ENCODE measurements at places on chromosomes 12 and 14. TPM values are rescaled to one million over a fixed set of nuclear protein-coding genes. Genes with fewer than 3 reads are reported as not detected.

DNA sequence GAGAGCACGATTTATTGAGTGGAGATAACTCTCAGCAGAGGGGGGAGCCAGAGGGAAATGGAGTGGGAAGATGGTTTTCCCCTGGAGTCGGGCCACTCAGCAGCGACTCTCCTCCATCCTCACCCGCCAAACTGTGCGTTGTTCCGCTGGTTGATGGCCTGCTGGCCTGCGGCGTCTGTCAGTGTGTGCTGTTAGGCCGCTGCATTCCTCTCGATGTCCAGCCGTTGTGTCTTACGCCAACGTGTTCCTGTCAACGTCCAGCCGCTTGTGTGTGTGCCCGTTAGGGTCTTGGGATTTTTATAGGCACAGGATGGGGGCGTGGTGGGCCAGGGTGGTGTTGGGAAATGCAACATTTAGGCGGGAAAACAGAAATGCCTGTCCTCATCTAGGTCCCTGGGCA, 69.2 kb downstream of the PTPRQ start:
- DNase-seq = no peak
- no peak overlapping the region for H3K4me3 ChIP-seq
- H3K27ac ChIP-seq = no peak overlapping the region
- peaks cover 13% of the 10 kb centered on the region for H3K4me1 ChIP-seq
- peaks cover 30% of the 10 kb centered on the region for H3K36me3 ChIP-seq

DNA sequence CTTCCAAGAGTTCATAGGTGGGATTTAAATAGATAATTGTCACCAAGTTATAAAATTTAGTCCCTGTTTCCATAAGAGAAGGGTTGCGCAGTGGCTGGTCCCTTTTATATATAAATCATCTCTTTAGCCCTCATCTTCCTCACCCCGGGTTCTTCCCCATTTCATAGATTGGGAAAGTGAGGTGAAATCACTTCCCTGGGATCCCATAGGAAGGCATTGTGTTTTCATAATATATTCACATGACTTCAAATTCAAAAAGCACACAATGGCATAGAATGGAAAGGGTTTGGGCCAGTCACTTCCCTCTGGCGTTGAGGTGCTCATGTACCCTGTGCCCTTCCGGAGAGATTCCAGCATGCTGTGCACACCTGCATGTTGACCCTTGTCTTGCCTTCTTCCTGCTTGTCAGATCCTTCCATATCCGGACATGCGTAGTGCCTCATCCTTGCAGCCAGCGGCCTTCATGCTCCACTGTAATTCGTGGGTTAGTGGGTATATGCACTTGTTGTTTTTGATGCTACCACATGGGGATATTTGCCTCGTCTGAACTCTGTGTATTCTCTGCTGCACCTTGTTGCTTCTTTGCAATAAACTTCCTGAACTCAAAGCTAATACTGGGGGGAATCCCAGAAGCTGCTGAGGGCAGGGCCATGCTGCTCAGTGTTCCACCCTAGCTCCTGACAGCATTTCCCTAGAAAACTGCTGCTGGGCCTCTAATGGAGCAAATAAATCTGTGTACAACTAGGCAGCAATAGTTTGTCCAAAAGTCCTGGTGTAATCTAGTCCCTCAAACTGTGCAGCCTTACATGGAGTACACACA, 59.6 kb downstream of the ANAPC7 start:
- H3K27ac ChIP-seq = no peak overlapping the region
- no peaks in the 10 kb centered on the region for H3K27me3 ChIP-seq
- peaks cover 68% of the 10 kb centered on the region for H3K36me3 ChIP-seq
- no peak overlapping the region for H3K4me3 ChIP-seq
- H3K4me1 ChIP-seq = peaks cover 3% of the 10 kb centered on the region

DNA sequence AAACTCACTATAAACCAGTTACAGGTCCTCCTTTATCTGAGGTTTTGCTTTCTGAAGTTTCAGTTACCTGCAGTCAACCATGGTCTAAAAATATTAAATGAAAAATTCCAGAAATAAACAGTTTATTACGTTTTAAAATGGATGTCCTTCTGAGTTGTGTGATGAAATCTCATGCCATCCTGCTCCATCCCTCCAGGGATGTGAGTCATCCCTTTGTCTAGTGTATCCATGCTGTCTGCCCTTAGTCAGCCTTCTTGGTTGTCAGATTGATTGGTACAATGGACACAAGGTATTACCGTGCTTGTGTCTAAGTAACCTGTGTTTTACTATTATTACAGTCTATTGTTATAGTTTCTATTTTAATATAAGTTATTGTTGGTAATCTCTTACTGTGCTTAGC, 328.3 kb downstream of the APAF1 start:
- no peak overlapping the region for H3K4me3 ChIP-seq
- no peak overlapping the region for H3K27ac ChIP-seq
- H3K4me1 ChIP-seq = no peaks in the 10 kb centered on the region
- H3K36me3 ChIP-seq = no peaks in the 10 kb centered on the region
- peaks cover 7% of the 10 kb centered on the region for H3K27me3 ChIP-seq
- DNase-seq = no peak

DNA sequence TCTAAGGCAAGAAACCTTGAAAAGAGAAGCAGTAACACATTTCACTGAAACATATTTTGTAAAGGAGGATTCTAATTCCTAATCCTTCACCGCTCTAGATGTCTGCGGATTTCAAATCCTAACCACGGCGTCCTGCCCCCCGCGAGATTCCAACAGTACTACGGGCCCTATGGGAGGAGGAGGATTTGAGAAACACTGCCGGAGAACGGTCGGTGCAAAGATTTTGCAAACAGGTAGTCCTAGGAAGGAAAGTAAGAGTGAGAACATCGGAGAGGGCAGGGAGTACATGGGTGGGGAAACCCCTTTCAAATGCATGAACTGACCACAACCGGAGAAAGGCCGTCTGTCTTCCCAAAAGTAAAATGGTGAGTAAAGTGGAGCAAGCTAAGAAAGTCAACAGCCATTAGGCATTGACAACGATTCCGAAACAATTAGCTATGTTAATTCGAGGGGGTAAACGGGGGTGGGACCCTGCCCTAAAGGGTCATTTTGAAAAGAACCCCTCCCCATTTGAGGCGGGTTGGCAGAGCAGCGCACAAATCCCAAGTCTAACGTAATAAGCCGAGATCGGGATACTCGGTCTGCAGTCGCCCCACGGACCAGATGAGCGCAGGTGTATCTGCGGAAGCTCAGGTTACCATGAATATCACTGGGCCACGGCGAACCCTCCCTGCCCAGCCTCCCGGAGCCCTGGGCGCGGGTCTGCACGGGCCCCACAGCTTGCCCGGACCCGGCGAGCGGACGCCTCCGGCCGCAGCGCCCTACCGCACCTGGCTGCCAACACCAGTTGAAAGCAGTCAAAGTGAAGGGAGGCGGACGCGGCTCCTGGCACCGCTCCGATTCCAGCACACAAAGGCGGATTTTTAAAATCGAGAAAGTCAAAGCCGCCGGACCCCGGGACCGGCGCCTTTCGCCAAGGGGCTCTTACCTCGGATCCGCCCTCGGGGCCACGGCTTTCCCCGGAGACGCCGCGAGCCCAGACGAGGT, 662 bp downstream of the EPS8 start:
- H3K27ac ChIP-seq = peak overlapping the region; percentile 77
- peak overlapping the region; percentile 84 for H3K4me3 ChIP-seq
- peak; percentile 40 for DNase-seq
- H3K4me1 ChIP-seq = peaks cover 21% of the 10 kb centered on the region
- H3K27me3 ChIP-seq = peaks cover 8% of the 10 kb centered on the region
- peaks cover 4% of the 10 kb centered on the region for H3K36me3 ChIP-seq

DNA sequence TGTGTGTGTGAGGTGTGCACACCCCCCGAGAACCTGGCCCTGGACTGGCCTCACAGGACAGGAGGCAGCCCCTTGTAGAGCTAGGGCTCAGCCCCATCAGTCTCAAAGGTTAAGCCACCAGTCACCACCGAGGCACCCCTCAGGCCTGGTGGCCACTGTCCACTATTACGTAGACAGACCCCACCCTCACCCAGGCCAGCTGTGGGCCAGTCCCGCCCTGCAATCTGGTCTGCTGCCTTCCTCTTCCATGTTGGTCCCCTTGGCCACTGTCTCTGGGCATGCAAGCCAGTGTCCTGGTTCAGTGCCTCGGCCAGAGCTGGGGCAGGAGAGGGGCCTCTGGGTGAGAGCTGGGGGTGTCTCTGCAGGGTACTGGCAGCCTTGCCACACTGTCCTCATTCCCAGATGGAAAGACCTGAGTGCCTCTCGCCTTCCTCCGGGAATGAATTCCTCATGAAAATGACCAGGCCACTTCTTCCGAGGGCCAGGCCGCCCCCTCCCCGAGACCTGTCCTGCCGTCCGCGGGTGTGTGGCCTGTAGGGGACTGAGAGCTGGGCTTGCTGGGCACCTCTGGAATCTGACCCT, 897 bp upstream of the TEX22 start:
- peak overlapping the region; percentile 66 for H3K4me3 ChIP-seq
- no peak for DNase-seq
- no peaks in the 10 kb centered on the region for H3K27me3 ChIP-seq
- peaks cover 6% of the 10 kb centered on the region for H3K4me1 ChIP-seq
- H3K27ac ChIP-seq = no peak overlapping the region
- peaks cover 30% of the 10 kb centered on the region for H3K36me3 ChIP-seq

Gene OR6C74
- total RNA-seq = not detected

Gene ABCC9
- 1.00 TPM for total RNA-seq

- no peak overlapping the region for H3K27ac ChIP-seq
- no peak for DNase-seq
- H3K27me3 ChIP-seq = no peaks in the 10 kb centered on the region
- peaks cover 26% of the 10 kb centered on the region for H3K4me1 ChIP-seq
Measured at GRCh38 chr12:116244474-116245090, 32.9 kb downstream of the MED13L start.

DNA sequence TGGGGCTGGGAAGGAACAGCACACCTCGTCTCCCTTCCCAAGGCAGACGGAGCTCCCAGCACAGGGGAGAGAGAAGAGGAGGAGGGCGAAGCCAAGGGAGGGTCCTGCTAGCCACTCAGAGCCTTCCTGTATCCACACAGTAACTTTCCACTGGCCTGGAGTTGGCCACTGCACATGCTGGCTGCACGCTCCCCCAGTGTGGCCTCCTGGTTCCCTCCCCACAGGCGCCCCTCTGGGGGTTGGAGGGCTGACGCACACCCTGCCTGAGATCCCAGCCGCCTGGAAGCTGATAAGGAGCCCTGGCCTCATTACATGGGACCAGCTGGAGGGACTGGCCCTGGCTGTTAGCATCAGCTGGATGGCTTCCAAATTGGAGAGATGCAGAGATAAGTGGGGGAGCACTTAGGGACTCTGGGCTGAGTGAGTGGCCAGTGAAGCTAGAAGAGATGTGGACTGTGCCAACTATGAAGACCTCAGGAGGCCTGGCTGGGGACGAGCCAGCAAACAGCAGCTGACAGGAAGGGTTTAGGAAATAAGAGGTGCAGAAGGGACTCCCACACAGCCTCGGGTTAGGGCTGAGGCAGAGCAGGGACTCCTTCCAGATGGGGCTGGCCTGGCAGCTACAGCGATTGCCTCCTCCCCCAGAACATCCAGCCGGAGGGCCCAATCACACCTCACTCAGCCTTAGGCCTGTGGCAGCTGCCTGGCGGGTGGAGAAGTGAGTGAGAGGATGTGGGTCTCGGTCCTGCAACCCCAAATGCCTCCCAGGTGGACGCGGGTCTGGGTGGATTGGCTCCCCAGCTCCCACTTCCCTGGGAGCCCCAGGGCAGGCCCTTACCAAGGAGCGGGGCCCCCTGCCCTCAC, 26.3 kb upstream of the BCDIN3D start:
- H3K4me3 ChIP-seq = peak overlapping the region; percentile 37
- peaks cover 46% of the 10 kb centered on the region for H3K4me1 ChIP-seq
- no peaks in the 10 kb centered on the region for H3K36me3 ChIP-seq
- peak; percentile 53 for DNase-seq
- H3K27me3 ChIP-seq = peaks cover 20% of the 10 kb centered on the region
- peak overlapping the region; percentile 85 for H3K27ac ChIP-seq

Gene TCL1A
- not detected for total RNA-seq

Gene PPP4R4
- total RNA-seq = 0.54 TPM

DNA sequence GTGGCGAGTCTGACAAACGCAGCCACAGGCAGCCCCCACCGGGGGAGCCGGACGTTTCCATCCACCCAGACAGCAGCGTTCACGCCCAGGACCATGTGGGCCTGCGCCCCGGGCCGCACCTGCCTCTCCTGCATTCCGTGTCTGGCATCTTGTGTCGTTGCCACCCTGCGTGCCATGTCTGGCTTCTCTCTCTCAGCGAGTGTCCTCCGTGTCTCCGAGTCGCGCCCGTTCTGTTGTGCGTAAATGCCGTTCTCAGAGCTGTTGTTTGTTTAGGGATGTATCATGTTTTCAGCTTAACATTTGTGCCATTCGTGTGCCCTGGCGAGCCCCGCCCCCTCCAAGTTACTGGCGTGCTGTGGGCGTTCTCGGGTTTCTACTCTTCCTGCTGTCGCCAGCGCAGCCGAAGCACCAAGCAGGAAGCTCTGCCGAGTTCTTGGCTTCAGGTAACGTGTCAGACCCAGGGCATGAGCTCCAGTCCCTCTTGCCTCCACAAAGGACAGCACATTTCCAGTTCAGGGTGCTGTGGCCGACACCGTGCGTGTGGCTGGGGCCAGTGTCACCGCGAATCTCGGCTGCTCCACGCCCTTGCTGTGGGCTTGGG, 34.6 kb downstream of the NOC4L start:
- no peak overlapping the region for H3K27ac ChIP-seq
- peaks cover 6% of the 10 kb centered on the region for H3K4me1 ChIP-seq
- no peak for DNase-seq
- no peaks in the 10 kb centered on the region for H3K36me3 ChIP-seq
- peaks cover 71% of the 10 kb centered on the region for H3K27me3 ChIP-seq

GRCh38 chr14:85319998-85320630, 209.8 kb upstream of the FLRT2 start:
- H3K27me3 ChIP-seq = no peaks in the 10 kb centered on the region
- H3K27ac ChIP-seq = no peak overlapping the region

Gene NUP107
- total RNA-seq = 85.8 TPM

DNA sequence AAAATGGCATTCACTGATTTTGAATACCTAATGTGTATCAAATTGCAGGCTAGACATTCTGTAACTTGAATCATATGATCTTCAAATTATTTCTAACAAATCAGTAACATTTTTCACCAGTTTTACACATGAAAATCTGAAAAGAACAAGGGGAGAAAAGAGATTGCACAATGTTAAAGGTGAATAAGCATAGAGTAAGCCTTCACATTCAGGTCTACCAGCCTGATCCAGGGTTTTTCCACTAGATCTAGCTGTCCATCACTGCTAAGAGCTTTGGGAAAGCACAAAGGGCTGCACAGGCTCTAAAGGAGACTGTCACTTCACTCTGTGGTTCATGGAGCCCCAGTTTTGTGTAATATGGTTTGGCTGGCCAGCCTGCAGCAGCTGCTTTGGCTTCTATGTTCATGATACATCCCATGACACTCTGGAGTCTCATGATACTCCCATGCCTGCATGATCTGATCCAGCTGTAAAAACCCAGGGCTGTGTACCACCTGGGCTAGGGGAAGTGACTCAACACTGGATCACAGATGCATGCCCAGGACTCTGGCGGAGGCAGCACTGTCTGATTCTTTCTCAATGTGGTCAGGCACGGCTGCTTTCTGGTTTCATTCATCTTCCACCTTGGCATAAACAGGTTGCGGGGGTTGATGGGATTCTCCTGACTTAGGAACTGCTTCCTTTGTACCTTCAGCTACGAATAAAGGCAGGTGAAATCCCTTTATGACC, 859.7 kb downstream of the GALC start:
- H3K27ac ChIP-seq = no peak overlapping the region
- H3K4me3 ChIP-seq = no peak overlapping the region
- H3K27me3 ChIP-seq = no peaks in the 10 kb centered on the region
- no peak for DNase-seq
- no peaks in the 10 kb centered on the region for H3K36me3 ChIP-seq
- peaks cover 29% of the 10 kb centered on the region for H3K4me1 ChIP-seq

GRCh38 chr12:59075968-59076490, 155.7 kb upstream of the LRIG3 start:
- no peak overlapping the region for H3K27ac ChIP-seq
- no peaks in the 10 kb centered on the region for H3K36me3 ChIP-seq
- no peak for DNase-seq
- peaks cover 33% of the 10 kb centered on the region for H3K4me1 ChIP-seq
- no peaks in the 10 kb centered on the region for H3K27me3 ChIP-seq
- H3K4me3 ChIP-seq = no peak overlapping the region
